ENCODE measurements at places on chromosomes 1 and 21.

GRCh38 chr1:229835226-229835625 is 209.2 kb downstream of the URB2 start:
- no peak for DNase-seq

- DNase-seq = no peak
Measured at GRCh38 chr1:202061055-202061454, 50.7 kb downstream of the ELF3 start.

DNA sequence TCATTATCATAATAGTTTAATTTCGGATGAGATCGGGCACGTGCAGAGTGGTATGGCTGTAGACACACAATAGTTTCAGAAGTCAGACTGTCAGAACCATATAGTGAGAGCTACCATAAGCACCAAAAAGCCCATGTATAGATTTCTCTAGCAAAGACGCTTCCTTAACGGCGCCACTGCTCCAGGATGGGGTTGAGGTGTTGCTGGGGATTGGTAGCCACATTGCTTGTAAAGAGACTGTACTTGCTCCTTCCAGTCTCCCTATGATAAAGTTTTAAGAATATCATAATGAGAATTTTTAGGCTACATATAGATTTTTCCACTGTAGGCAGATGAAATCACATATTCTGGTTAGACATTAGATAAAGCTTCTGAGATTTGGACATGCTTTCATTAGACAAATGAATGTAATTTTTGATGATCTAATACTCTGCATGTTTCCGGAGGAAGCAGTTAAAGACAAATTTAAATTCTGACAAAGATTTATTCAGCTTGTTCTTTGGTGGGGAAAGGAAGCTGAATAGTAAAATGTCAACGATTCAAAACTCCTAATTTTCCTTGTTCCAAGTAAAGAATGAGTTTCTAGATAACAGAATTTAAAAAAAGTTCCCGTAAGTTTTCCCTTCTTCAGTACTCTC is 77.7 kb downstream of the MAP3K7CL start:
- no peak for DNase-seq

- DNase-seq = no peak
Measured at GRCh38 chr21:43728154-43728466, 9.2 kb downstream of the PDXK start.

DNA sequence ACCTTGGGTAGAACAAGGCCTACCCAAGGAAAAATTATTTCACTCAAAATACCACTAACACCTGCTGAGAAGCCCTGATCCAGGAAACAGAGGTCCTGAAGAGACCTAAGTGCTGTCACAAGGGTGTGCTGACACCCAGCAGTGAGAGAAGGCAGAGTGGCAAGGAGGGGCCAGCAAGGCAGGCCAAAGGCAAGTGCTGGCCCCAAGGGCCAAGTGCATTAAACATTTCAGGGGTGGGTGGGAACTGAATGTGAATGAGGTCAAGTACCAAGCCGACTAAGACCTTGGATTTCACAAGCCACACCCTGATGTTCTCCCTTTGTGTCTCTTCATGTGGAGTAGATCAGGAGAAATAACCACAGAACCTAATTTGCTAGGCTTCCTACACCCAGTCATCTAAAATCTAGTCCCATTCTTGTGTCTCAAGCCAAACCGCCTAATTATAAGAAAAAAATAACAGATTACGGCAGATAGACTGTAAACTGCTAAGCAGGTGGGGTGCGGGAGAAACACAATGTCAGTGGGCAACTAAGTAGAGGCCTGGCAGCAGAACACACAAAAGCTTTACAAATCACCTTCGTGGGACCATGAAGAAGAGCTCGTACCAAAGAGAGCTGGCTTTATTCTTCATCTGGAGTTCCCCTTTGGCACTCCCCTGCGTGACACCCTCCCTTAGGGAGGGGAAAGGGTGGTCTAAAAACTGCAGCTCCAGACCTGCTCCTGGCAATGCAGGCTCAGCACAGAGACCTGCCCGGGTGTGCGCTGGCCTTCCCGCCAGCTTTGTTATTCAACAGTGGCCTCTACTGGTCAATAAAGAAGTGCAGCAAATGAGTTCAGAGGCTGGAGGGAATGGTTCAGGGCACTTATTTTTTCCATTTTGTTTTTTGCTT is 8.7 kb downstream of the UBE2G2 start:
- DNase-seq = peak; percentile 2

DNA sequence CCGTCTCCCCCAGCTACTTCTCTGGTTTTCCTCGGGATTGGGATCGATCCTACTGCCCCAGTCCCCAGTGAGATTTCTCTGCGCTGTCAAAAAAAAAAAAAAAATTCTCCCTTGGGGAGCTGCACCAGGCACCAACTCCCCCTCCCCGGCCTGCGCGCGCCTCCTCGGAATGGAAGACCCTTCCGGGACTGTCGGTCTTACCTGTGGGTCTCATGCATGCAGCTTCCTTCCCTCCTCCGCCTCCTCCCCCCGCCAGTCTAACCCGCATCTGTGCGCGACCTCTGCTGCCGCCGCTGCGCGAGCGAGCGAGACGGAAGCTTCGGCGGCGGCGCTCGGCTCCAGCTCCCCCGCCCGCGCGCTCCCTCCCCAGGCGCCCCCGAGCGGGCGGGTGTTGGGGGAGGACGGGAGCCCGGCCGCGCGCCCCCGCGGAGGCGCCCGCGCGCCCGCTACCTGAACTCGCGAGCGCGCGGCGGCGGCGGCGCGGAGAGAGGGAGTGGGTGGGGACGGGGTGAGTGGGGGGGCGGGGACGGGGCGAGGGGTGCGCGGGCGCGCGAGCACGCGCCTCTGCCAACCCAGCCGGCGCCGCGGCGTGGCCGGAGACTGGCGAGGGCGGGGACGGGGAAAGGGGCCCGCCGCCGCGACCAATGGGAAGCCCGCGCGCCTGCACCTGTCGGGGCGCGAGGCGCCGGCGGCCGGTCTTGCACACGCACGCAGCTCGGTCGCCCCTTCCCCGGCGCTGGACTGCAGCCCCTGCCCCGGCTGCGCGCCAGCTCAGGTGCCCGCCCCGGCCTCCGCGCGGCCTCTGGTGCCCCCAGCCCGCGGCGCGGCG is at the start of gene SUSD4:
Gene SUSD4, minus strand, starts transcription at position 321 of the 829 bp plus-strand sequence. CDS start 751 bp downstream, outside the sequence.
- DNase-seq = peak; percentile 88

GRCh38 chr1:47872886-47873285 is 124.3 kb downstream of the TRABD2B start:
- no peak for DNase-seq

DNA sequence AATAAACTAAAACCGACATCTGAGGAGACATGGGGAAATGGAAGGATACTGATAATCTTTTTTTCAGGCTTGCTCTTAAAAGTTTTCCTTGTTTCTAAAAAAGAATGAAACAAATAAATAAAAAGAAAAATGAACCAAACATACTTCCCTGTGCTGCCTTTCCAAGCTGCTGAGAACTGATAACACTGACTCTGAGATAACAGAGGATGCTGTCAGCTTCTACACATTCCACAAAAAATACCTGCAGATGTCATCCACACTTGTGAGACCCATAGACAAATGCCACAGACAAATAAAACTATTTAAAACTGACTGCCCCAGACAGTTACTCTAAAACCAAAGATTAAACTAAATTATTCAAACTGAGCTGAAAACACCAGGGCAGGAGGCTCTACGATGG is 12.0 kb upstream of the OR6K3 start:
- DNase-seq = no peak

DNA sequence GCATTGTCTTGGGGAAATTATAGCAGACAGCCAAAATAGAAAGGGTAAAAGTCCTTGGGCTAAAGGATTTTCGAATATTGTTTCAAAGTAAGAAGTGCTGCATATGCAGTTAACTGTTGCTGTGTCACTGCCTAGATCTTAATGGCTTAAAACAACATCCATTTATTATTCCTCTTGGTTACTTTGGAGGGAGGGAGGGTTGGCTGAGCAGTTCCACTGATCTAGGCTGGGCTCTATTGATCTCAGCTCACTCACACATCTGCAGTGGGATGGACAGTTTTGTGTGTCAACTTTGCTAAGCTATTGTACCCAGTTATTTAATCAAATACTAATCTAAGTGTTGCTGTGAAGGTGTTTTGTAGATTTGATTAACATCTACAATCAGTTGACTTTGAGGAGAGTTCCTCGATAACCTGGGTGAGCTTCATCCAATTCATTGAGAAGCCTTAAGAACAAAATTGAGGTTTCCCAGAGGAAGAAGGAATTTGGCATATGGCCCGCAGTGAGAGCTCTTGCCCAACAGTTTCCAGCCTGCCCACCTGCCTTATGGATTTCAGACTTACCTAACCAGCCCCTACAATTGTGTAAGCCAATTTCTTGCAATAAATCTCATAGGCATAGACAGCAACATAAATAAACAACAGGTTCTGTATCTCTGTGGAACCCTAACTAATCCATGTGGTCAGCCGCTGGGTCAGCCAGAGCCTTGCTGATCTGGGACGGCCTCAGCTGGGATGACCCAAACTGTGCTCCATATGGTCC is 187.3 kb downstream of the AK5 start:
- no peak for DNase-seq

- no peak for DNase-seq
Measured at GRCh38 chr1:56404561-56405030, 174.8 kb downstream of the PLPP3 start.

DNA sequence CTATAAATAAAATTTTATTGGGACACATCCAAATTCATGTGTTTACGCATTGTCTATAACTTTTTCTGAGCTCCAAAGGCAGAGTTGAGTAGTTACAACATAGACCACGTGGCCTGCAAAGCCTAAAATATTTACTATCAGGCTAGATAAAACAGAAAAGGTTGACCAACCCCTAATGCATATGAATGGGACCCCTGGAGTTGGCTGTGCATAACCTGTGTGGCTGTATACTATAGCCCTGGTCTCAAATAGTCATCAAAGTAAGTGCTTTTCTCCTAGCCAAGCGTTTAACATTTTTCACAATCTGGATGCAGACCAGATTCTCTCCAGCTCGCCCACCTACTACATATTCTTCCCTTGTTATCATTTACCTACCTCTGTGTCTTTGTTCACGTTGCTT is 60.4 kb downstream of the CYYR1 start:
- no peak for DNase-seq

GRCh38 chr1:246947255-246947654 is 15.5 kb upstream of the AHCTF1 start:
- no peak for DNase-seq

DNA sequence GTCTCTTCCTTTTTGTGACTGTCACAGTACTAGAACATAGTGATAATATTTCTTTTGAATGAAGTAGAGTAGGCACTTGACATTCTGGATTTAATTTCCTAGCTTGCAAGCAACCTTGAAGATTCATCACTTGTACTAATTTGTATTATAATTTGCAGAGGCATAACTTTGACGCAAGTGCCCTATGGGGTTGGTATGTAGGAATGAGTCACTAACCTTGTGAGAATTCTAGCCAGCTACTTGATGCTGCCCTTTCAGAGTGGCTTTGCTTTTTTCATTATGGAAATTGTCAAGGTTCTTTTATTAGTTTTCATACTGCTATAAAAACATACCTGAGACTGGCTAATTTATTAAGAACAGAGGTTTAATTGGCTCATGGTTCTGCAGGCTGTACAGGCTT is 13.7 kb upstream of the DPH5 start:
- no peak for DNase-seq

DNA sequence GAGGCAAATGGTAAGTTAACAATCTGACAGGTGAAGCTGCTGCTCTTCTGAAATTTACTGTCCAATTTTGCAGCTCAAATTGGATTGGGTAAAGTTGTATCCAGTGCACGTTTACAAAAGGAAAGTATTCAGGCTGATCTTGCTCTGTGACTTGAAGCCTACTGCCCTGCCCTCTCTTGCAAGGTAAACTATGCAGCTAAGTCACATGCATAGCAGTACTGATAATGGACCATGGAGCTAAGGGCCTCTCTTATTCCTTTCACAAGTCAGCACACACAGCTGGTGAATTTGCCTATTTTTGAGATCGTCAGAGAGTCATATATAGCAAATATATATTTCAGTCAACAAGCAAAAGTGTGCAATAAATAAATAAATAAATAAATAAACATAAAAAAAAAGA is 23.2 kb downstream of the XCL1 start:
- DNase-seq = no peak

DNA sequence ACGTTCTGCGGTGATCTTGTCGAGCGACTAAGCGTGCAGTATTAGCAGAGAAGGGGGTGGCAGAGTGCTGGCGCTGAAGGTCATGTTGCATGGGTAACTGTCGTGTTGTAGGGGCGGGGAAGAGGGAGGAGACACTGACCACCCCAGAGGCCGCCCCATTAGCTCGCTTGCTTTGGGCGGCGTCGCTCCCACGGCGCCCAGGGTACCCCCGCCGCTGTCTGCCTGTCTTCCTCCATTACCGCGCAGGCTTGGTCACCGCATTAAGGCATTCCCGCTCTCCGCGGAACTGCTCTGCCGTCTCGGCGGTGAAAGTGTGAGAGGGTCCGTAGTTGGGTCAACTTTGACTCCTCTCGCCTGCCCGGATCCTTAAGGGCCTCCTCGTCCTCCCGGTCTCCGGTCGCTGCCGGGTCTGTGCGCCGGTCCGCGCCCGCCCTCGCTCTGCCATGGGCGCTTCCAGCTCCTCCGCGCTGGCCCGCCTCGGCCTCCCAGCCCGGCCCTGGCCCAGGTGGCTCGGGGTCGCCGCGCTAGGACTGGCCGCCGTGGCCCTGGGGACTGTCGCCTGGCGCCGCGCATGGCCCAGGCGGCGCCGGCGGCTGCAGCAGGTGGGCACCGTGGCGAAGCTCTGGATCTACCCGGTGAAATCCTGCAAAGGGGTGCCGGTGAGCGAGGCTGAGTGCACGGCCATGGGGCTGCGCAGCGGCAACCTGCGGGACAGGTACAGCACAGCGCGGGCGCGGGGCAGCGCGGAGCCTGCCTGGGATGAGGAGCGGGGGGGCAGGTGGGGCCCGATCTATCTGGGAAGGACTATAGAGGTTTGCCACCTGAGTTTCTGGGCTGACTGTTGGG is at the start of gene MTARC2:
Gene MTARC2, plus strand, starts transcription at position 234 of the 846 bp plus-strand sequence. Its CDS starts 210 bp downstream, at position 444.
- peak; percentile 79 for DNase-seq

GRCh38 chr1:225876900-225877510 is 5.2 kb downstream of the TMEM63A start:
- DNase-seq = no peak

DNA sequence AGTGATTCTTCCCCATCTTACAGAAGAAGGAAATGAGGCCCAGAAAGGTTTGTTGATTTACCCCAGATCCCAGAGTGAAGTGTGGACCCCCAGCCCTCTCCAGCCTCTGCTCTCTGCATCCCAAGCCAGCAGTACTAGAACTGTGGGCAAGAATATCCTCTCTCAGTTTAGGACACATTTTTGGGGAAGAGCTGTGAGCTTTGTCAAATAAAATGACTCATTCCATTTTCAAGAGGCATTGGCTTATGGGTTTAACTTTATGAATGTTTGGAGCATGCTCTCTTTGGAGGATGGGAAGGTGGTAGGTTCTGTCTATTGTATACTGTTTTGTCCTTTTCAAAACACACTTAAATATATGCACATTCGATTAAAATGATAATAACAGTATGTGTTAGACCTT is 70.6 kb upstream of the CNTN2 start:
- DNase-seq = no peak

All from NCI-H774 (cell line).